ENCODE measurements at places on chromosomes 7 and 10.

DNA sequence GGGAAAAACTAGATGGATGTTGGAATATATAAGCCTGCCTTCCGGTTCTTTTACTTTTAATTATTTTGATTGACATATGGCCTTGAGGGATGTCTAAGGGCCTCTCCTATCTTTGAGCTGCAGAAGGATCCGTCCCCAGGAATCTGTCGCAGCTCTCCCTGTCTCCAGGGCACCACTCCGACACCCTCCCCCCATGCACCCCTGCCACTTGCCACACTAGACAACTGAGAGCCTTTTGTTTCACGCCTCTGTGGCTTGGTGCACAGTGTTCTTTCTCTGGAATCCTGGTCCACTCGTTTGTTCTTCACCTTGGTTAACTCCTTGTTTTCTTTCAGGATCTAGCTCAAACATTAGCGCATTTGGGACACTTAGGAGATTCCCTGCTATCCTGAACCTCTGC is 124.1 kb upstream of the EFCAB10 start:
- DNase-seq: no peak

GRCh38 chr7:71645836-71646235 is 513.9 kb downstream of the GALNT17 start:
- DNase-seq: no peak

DNA sequence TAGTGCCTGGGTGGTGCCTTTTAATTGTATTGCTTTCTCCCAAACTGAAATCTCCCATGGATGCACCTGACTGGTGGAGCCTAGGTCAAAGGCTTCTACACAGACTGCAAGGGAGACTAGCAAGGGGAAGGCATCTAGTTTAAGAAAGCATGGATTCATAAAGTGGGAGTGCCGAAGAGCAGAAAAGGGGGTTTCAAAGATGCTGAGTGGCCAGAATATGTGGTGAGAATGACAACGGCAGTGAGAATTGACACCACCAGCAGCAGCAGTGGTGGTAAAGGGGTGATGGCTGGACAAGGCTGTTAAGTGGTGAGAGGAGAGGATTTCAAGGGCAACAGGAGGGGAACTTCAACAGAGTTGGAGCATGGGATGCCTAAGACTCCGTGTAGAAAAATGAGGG is 36.7 kb downstream of the LSMEM1 start:
- no peak for DNase-seq

GRCh38 chr10:14838582-14839304 is 637 bp downstream of the HSPA14 start:
- DNase-seq: no peak

- DNase-seq: no peak
Observed at GRCh38 chr10:67664942-67665341, 31.1 kb downstream of the CTNNA3 start.

Measured in D721Med (cell line).